ENCODE measurements at places on chromosomes 5 and 9. TPM values are rescaled to one million over a fixed set of nuclear protein-coding genes. Genes with fewer than 3 reads are reported as not detected.

The TMEM8B gene
- total RNA-seq, result 22.0 TPM

The CYLC2 gene
- not detected for total RNA-seq

- DNase-seq, result no peak
- H3K27me3 ChIP-seq, result peaks cover 4% of the 10 kb centered on the region
- no peaks in the 10 kb centered on the region for H3K4me1 ChIP-seq
- H3K4me3 ChIP-seq, result no peak overlapping the region
These were observed 42.9 kb downstream of the UNC5A start for GRCh38 chr5:176853151-176853778.

GRCh38 chr5:178196986-178197385 lies 7.3 kb upstream of the HNRNPAB start:
- H3K27ac ChIP-seq, result no peak overlapping the region
- DNase-seq, result no peak
- H3K27me3 ChIP-seq, result no peaks in the 10 kb centered on the region

DNA sequence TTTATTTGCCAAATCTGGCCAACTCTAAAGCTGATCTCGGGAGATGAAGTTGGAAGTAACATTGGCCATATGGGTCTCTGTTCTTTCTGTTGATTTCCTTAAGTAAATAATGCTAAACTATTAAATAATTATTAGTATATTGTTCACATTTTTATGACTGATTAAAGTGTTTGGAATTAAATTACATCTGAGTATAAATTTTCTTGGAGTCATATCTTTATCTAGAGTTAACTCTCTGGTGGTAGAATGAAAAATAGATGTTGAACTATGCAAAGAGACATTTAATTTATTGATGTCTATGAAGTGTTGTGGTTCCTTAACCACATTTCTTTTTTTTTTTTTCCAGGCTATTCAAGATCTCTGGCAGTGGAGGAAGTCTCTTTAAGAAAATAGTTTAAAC lies 9.3 kb upstream of the FGF18 start:
- peaks cover 64% of the 10 kb centered on the region for H3K36me3 ChIP-seq
- no peaks in the 10 kb centered on the region for H3K4me1 ChIP-seq
- H3K27ac ChIP-seq, result no peak overlapping the region

GRCh38 chr5:176675676-176676360 lies 28.5 kb downstream of the TSPAN17 start:
- no peak for DNase-seq
- no peaks in the 10 kb centered on the region for H3K4me1 ChIP-seq
- H3K4me3 ChIP-seq, result no peak overlapping the region
- peaks cover 19% of the 10 kb centered on the region for H3K27me3 ChIP-seq
- H3K27ac ChIP-seq, result no peak overlapping the region

- H3K27me3 ChIP-seq, result peaks cover 9% of the 10 kb centered on the region
- H3K4me1 ChIP-seq, result no peaks in the 10 kb centered on the region
These were observed 161.3 kb downstream of the OLFM1 start for GRCh38 chr9:135248721-135249120.

- H3K36me3 ChIP-seq, result no peaks in the 10 kb centered on the region
- no peaks in the 10 kb centered on the region for H3K27me3 ChIP-seq
- no peaks in the 10 kb centered on the region for H3K4me1 ChIP-seq
- peak overlapping the region; percentile 69 for H3K4me3 ChIP-seq
- no peak for DNase-seq
These were observed 665 bp downstream of the DNAJC18 start for GRCh38 chr5:139438707-139439012.

GRCh38 chr9:137383081-137383783 lies 39.7 kb downstream of the EXD3 start:
- no peak overlapping the region for H3K27ac ChIP-seq
- H3K4me1 ChIP-seq, result no peaks in the 10 kb centered on the region
- H3K4me3 ChIP-seq, result no peak overlapping the region
- no peaks in the 10 kb centered on the region for H3K27me3 ChIP-seq

DNA sequence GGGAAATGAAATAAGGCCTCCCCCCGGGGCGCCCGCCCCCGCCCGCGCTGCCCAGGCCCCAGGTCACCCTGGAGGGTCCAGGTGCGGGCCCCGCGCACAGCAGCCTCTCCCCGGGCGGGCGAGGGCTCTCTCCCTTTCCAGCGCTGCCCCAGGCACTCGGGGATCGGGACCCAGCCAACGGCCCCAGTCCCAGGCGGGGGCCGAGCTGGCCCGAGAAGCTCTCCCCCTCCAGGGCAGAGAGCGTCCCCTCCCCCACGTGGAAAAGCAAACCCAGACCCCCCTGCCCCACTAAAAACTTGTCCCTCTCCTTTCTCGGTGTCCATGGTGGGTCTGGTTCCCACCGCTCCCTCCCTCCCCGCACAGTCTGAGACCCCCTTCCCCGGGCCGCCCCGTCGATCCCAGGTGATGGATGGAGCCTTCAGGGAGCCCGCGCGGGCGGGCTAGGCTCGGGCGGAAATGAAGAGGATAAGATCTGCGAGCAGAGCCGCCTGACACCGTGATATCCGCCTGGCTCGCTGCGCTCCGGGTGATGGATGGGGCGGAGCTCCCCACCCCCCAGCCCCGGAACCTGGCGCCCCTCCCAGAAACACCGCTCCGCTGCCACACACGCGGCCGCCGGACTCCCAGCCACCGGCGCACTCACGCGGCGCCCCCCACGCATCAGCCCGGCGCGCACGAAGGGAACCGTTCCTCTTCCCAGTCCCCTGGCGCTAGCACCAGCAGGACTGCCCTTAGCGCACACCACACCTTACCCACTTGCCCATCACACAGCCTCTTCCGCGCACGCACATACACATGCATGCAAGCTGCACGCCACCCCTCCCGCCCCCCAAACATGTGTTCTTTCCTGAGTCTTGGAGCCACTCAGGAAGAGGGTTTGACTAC lies 81.7 kb upstream of the ZBTB43 start:
- H3K4me3 ChIP-seq, result peak overlapping the region; percentile 66
- H3K36me3 ChIP-seq, result no peaks in the 10 kb centered on the region
- peaks cover 30% of the 10 kb centered on the region for H3K4me1 ChIP-seq
- DNase-seq, result peak; percentile 66
- H3K27me3 ChIP-seq, result no peaks in the 10 kb centered on the region

DNA sequence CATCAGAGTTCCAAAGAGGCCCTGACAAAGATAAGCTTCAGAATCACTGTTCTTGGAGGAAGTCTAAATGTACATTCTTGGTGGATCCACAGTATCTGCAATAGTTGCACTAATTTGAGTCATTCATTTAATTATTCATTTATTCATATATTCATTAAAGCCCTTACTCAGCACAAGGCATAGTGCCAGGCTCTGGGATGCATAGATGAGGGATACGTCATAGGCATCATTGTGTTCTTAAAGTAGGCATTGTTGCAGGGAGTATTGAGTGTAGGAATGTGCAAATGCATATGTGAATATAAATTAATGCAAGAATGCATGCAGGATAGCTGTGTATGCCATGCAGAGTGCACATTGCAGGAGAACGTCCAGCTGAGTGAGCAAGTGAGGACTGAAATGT lies 100.7 kb downstream of the DRD1 start:
- no peaks in the 10 kb centered on the region for H3K27me3 ChIP-seq
- no peak overlapping the region for H3K4me3 ChIP-seq
- no peak overlapping the region for H3K27ac ChIP-seq
- no peaks in the 10 kb centered on the region for H3K36me3 ChIP-seq

DNA sequence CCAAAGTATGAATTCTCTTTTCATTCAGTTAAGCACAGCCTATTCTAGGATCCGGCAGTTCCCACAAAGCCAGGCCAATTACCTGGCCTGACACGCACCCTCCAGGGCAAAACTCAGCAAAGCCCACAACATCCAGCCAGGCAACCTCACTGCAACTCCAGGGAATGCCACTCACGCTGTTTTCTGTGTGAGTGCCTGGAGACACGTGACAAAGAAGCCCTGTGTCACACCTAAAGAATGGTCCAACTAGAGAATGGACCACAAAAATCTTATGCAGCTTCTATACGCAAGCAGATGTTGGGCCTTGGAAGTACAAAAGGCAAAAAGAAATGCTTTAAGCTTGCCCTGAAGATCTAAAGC lies 20.2 kb downstream of the RETREG1 start:
- no peak overlapping the region for H3K4me3 ChIP-seq
- no peak for DNase-seq
- H3K27me3 ChIP-seq, result no peaks in the 10 kb centered on the region
- no peaks in the 10 kb centered on the region for H3K36me3 ChIP-seq

DNA sequence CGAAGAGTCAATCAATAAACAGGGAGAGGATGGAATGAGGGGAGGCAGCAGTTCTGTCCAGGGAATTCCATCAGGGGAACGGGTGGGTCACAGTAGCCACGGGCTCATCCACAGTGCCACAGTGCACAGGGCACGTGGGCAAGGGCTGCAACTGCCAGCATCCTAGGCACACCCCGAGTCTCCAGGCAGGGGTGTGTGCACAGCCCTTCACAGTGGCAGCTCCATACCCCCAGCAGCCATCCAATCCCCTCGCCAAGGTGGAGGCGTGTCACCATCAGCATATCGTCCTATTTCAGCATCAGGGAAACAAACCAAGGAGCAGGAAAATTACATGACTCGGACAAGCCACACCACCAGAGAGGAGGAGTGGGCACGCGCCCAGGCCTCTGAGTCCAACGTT lies 133.6 kb downstream of the ADAMTS2 start:
- H3K36me3 ChIP-seq, result no peaks in the 10 kb centered on the region
- no peaks in the 10 kb centered on the region for H3K27me3 ChIP-seq
- no peak overlapping the region for H3K27ac ChIP-seq

DNA sequence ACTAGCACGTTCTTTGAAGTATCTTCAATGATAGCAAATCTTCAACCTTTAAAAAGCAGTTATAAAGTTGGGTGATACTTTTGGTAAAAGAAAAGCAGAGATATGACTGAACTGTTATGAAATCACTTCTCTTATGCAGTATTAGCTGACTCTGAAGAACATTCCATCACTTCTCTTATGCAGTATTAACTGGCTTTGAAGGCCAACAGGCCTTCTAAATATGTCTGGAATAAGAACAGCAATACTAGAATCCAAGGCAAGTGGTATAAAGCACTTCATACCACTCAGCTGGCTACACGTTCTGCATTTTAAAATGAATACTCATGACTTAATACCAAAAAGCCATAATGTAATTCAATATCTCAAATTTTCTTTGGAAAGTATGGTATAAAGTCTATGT lies 17.3 kb downstream of the SKIC3 start:
- H3K27me3 ChIP-seq, result no peaks in the 10 kb centered on the region
- H3K27ac ChIP-seq, result no peak overlapping the region
- DNase-seq, result no peak
- H3K36me3 ChIP-seq, result peaks cover 46% of the 10 kb centered on the region
- no peaks in the 10 kb centered on the region for H3K4me1 ChIP-seq
- no peak overlapping the region for H3K4me3 ChIP-seq

DNA sequence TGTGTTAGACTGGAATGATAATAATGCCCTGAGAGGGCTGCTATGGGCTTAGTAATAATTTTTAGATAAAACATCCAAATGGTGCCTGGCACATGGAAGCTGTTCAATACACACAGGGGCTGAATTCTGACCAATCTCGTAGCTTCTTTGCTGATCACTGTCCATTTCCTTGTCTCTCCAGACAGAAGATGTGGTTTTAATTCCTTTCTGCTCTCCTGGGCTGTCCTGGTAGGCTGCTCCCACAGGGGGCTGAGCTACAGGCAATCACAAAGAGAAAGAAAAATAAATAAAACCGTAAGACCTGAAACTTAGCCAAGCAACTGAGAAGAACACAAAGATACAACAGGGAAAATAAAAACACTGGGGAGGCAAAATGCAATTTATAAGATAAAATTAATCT lies 136.5 kb downstream of the CDK5RAP2 start:
- no peak for DNase-seq
- H3K36me3 ChIP-seq, result no peaks in the 10 kb centered on the region
- no peaks in the 10 kb centered on the region for H3K27me3 ChIP-seq
- no peak overlapping the region for H3K27ac ChIP-seq
- peaks cover 12% of the 10 kb centered on the region for H3K4me1 ChIP-seq
